ENCODE measurements at places on chromosomes 1 and 21.

DNA sequence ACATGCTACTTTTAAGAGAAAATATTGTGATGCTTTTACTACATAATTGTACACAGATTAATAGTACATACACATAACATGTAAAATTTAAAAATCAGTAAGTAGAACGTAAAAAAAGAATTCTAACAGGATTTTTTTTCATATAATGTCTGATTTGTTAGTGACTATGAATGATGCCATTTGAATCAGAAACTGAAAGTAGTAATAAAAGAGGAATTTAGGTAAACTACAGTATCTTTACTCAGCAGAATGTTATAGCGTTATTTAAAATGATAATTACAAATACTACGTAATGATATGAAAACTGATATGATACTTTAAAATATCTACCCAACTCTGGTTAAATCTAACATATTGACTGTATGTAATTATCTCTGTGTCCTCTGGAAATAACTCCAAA lies 116.1 kb downstream of the DENND1B start:
- DNase-seq, result no peak

GRCh38 chr1:88169939-88170338 lies 514.1 kb upstream of the PKN2 start:
- DNase-seq, result no peak

GRCh38 chr1:66332548-66332901 lies 201.4 kb upstream of the SGIP1 start:
- DNase-seq, result no peak

GRCh38 chr1:151720974-151721787 lies at the start of gene RIIAD1:
TSS of gene RIIAD1 (plus strand) at chr1:151721522. CDS start at chr1:151721537, 15 bp downstream.
- peak; percentile 30 for DNase-seq

- no peak for DNase-seq
Observed at GRCh38 chr1:165116732-165117131, 239.8 kb downstream of the LMX1A start.

- DNase-seq, result no peak
Observed at GRCh38 chr1:230594214-230594773, 48.0 kb upstream of the COG2 start.

- peak; percentile 34 for DNase-seq
Observed at GRCh38 chr1:15836772-15837669, 10.5 kb upstream of the SPEN start.

DNA sequence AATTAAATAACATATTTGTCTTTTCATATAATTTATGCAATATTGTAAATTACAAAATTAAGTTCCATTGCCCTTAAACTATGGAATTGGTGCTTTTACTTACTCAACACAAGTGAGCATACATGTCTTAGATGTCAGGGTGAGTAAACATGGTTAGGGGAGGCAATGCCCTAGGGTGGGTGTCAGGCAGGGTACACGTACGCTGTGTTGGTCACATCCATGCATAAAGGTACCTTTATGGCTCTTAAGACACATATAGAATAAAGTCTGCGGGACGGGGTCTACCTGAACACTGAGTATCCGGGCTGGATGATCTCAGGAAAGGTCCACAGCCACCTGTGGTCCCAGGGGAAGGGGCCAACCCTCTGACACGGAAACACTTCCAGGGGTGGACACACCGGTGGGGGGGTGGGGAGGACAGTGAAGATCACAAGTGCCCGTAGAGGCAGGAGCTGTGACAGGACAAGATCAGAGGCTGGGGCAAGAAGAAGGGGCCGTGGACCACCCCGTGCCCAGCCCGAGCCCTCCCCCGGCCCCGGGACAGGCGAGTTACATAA lies 720 bp downstream of the LIN9 start:
- peak; percentile 11 for DNase-seq

DNA sequence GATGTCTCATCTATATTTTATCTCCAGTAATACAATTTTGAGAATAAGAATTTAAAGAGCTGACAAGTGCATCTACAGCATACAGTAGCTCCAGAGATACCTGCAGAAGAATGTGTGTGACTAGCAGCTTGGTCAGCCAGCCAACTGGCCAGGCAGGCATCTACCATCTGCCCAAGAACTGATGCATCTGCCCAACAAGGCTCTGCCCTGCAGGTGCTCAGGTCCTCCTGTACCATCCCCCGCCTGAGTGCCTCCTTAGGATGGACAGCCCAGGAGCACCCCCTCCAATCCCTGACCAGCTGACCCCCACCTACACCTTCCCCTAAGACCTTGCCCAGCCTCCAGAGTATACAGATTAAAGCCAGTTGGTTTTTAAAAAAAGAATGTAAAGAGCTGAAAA lies 30.3 kb downstream of the TMEM69 start:
- DNase-seq, result no peak

DNA sequence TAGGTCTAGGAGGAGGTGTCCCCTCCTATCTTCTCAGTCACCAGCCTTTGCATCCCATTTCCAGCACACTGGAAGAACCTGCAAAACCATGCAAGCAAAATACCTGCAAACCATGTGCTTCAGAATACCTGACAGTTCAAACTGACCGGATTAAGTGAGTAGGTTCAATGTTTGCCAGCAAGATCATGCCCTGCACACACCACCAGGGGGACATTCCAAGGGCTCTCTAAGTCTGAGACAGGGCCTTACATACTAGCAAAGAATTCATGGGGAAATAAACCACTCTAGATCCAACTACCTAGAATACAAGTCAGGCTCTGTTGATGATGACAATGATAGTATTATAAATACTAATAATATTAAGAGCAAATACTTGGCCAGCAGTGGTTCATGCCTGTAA lies 27.6 kb downstream of the INPP5B start:
- DNase-seq, result no peak

DNA sequence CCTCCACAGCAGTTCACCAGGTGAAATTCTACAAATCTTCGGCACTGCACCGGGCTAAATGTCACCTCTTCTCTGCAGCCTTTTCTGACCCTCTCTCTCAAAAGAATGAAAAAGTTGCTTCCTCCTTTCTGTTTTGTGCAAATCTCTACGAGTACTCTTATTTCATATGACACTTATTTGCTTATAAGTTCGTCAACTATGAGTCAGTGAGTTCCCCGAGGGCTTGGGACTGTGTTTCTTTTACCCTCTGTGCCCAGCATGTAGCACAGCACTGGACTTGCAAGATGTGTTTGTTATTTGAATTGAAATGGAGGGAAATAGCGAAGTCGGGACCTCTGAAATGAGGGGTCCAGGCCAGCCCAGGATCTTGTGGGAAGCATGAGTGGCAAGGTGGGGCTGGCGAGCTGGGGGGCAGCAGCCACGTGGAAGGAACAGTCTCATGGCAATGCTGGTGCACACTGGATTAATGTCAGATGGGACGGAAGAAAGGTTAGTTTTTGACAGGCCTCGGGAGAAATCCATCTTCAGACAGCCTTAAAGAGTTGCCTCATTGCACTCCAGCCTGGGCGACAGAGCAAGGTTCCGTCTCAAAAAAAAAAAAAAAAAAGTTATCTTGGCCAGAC lies 6.2 kb downstream of the SLC6A9 start:
- no peak for DNase-seq

DNA sequence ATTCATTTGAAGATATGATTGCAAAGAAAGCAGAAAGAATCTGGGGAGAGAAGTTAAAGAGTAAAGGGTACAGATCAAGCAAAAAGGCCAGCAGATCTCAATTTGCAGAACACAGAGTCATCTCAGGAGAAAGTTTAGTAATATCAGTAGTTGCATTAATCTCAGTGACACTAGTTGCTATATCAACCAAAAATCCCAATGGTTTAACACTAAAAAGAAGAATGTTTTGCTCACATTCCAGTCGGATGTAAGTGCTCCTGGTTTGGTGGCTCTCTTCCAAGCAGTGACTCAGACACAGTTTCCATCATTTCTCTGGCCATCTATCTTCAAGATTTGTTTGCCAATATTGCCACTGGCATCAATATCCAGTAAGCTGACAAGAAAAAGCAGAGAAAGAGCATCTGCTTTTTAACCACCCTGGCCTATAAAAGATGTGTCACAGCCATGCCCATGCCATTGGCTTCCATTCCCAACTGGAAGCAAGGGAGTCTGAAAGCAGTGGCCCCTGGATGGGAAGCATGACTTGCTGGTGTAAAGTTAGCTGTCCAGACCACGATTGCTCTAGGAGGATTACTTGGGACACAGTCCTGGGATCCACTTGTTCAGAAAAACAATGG lies 45.5 kb upstream of the AIM2 start:
- DNase-seq, result no peak

DNA sequence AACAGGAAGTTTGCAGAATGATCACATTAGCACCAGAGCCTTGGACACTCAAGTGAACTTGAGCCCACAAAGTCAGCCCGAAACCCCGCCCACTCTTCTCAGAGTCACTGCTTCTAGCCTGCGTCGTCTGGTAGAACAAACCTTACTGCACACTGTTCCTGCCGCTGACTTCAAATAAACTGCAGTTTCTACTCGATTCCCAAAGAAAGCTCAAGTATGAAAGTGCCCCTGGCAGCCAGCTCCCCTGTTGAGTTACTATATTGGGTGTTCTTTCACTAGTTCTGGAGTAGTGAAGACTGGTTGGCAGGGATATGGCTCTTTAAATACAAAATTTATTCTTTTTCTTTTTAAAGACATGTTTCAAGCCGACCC lies 164.7 kb downstream of the GALNT2 start:
- no peak for DNase-seq

GRCh38 chr1:169363046-169363730 lies 4.4 kb downstream of the NME7 start:
- DNase-seq, result no peak

- DNase-seq, result no peak
Observed at GRCh38 chr1:14500041-14500440, 98.4 kb upstream of the KAZN start.

GRCh38 chr1:223849352-223850254 lies 3.9 kb upstream of the TP53BP2 start:
- no peak for DNase-seq

DNA sequence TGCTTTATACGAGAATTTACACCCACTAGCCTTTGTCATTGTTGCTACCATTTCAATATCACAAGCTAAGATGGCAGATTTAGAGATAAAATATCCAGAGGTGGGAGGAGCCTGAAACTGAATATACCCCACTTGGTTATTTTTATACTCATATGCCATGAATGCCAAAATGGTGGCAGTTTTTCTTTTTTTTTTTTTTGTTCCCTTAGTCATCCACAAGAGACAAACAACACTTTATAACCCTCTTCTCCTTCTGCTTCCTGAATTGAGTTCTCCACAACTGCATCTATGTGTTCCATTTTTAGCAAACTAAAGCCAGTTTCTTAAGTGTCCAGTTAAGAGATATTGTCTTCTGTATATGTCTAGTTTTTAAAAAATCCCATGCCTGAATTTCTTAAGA lies 558.4 kb downstream of the LMO4 start:
- DNase-seq, result no peak

GRCh38 chr1:16992102-16992501 lies 11.7 kb upstream of the MFAP2 start:
- DNase-seq, result no peak

DNA sequence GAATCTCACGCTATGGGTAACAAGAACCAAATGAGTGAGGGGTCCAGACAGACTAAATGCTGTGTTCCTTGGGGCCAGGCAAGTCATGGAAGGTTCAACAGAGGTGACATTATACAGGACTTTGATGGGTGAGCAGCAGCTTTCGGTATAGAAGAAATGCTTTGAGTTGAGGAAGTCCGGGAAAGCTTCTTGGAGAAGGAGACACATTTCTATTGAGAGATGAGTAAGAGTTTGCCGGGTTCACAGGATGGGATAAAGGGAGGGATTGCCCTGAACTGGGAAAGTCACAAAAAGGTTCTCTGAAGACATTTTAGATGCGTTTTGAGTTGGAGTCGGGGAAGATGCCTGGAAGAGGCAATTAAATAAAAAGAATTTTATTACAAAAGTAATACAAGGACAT lies 580 bp upstream of the AZIN2 start:
- no peak for DNase-seq

- no peak for DNase-seq
Observed at GRCh38 chr1:3892748-3893147, 7.3 kb downstream of the C1orf174 start.

DNA sequence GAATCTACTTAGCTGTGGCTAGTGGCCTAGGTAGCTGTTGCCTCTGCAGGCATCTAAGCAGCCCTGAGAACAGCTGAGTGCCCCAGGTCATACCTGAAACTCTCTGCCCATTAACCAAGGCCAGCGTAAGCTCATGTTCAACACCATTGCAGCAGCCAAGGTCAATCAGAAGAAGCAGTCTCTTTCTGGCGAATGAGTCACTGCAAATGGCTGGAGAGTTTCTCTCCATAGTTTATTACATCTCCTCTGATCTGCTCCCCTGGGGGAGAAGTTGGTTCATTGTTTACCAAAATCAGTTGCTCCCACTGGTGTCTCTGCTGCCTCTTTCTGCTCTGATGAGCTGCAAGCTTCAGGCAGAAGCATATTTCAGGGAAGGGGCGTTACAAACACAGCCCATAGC lies 6.9 kb upstream of the BCL9 start:
- DNase-seq, result no peak

DNA sequence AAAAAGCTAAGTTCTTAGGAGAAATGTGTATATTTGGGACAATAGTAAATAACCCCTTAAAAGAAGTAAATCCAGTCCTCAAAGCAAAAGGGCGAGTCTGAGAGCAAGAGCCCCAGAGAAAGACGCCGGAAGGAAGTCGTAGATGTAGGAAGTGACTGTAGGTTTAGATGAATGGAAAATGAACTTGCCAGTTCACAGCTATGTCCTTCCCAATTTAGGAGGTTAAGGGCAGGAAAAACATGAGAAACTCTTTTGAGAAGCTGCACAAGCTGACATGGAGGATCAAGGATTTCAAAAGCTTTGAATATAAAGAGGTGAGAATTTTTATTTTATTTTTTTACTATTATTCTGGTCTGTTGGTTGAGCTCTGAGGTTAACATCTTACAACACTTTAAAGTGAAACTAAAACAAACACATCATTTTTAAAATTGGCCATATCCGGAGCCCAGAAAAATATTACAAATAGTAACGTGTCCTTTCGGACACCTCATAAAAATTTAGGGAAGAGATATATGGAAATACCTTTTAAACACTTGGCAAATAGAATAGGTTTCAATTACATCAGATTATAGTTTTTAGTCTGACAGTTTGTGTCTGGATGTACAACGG lies 1178.6 kb downstream of the MRPL39 start:
- no peak for DNase-seq

DNA sequence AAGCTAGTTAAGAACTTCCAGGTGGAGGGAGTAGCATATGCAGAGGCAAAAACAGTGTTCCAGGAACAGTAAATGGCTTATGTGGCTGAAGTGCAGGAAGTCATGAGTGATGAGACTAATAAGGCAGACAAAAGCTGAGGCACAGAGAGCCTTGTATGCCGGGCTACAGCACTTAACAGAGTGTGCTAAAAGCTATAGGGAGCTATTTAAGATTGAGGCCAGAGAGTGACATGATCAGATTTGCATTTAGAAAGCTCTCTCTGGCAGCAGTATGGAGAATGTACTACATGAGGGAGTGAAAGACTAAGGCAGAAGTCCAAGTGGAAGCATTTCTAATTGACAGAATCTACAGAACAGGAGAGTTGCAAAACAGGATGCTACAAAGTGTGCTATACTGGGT lies 38.6 kb downstream of the WASF2 start:
- no peak for DNase-seq

GRCh38 chr1:201505503-201505890 lies 1.4 kb downstream of the CSRP1 start:
- DNase-seq, result no peak

Data from activated T-cell treated with anti-CD3 and anti-CD28 coated beads for 24 hours (primary cell).